ENCODE measurements at places on chromosomes 11 and 22. TPM values are rescaled to one million over a fixed set of nuclear protein-coding genes. Genes with fewer than 3 reads are reported as not detected.

Gene TXN2
- 29.7 TPM for total RNA-seq

Gene CHRNA10
- 0.70 TPM for total RNA-seq

Gene P2RY6
- 0.25 TPM for total RNA-seq

Gene OR5I1
- not detected for total RNA-seq

Gene GNAZ
- total RNA-seq = 0.88 TPM

DNA sequence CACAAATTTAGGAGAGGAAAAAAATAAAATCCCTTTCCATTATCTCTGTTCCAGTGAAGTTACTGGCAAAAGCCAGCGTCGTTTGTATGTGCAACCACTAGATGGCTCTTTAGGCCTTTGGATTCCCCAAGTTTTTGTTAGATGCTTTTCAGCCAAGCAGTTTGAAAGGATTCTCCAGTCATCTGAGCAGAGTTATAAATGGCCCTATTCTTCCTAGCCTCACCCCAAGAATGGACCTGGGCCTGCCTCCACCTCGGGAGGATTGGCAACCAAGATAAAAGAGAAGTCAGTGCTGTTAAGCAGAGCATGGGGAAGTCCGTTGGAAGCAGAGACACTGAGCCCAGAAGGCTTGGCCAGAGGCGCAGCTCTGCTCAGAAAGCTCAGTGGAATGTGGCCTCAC lies 15.4 kb downstream of the FAM181B start:
- DNase-seq = no peak
- H3K27me3 ChIP-seq = no peaks in the 10 kb centered on the region
- H3K4me1 ChIP-seq = no peaks in the 10 kb centered on the region
- no peaks in the 10 kb centered on the region for H3K36me3 ChIP-seq

DNA sequence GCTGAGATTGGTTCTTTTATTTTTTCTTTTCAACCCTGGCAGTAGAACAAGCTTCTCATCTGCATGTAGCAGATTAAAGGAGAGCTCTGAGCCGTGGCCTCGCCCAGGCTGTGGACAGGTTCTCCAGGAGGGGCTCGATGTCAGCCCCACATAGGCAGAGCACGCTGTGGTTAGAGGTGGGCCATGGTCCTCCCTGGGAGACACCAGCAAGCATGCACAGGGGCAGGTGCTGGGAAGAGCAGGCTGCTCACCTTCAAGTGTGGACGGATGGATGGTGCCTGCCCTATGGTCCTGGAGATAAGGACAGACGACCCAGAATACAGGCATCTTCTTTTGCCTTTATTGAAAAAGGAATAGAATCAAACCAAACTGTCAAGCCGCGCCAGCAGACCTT lies 634.8 kb downstream of the BRD1 start:
- H3K27ac ChIP-seq = no peak overlapping the region
- H3K4me1 ChIP-seq = no peaks in the 10 kb centered on the region
- H3K4me3 ChIP-seq = no peak overlapping the region
- no peaks in the 10 kb centered on the region for H3K36me3 ChIP-seq
- H3K27me3 ChIP-seq = no peaks in the 10 kb centered on the region
- DNase-seq = no peak

GRCh38 chr22:17871726-17872458 lies 97.6 kb upstream of the BID start:
- no peaks in the 10 kb centered on the region for H3K27me3 ChIP-seq
- no peaks in the 10 kb centered on the region for H3K36me3 ChIP-seq
- no peak overlapping the region for H3K4me3 ChIP-seq

GRCh38 chr11:2928605-2929530 lies at the start of gene PHLDA2:
Gene PHLDA2 (minus strand): TSS chr11:2929420. CDS start chr11:2929364, 56 bp downstream.
- peak within 1 kb of the TSS; percentile 68 for H3K27ac ChIP-seq
- no peaks in the 10 kb centered on the region for H3K36me3 ChIP-seq
- no peaks in the 10 kb centered on the region for H3K27me3 ChIP-seq
- peak; percentile 81 for DNase-seq
- H3K4me1 ChIP-seq = peaks cover 9% of the 10 kb centered on the region

GRCh38 chr11:106986673-106987072 lies 31.6 kb downstream of the GUCY1A2 start:
- no peaks in the 10 kb centered on the region for H3K27me3 ChIP-seq
- H3K36me3 ChIP-seq = no peaks in the 10 kb centered on the region
- DNase-seq = no peak
- no peaks in the 10 kb centered on the region for H3K4me1 ChIP-seq

GRCh38 chr22:31323578-31324550 lies 22.3 kb downstream of the PATZ1 start:
- no peaks in the 10 kb centered on the region for H3K4me1 ChIP-seq
- no peak overlapping the region for H3K4me3 ChIP-seq

- H3K4me3 ChIP-seq = no peak overlapping the region
- DNase-seq = no peak
- H3K36me3 ChIP-seq = no peaks in the 10 kb centered on the region
- H3K27me3 ChIP-seq = no peaks in the 10 kb centered on the region
Observed at GRCh38 chr11:106249617-106250239, 172.3 kb downstream of the AASDHPPT start.

GRCh38 chr11:122494221-122494620 lies 161.3 kb upstream of the UBASH3B start:
- no peaks in the 10 kb centered on the region for H3K4me1 ChIP-seq
- no peak for DNase-seq
- H3K27me3 ChIP-seq = no peaks in the 10 kb centered on the region
- H3K4me3 ChIP-seq = no peak overlapping the region
- H3K36me3 ChIP-seq = no peaks in the 10 kb centered on the region

GRCh38 chr11:57539342-57539741 lies 1.9 kb downstream of the SMTNL1 start:
- no peak overlapping the region for H3K27ac ChIP-seq
- H3K27me3 ChIP-seq = no peaks in the 10 kb centered on the region
- no peak overlapping the region for H3K4me3 ChIP-seq

- H3K27ac ChIP-seq = no peak overlapping the region
- no peaks in the 10 kb centered on the region for H3K27me3 ChIP-seq
- DNase-seq = no peak
- no peaks in the 10 kb centered on the region for H3K4me1 ChIP-seq
Observed at GRCh38 chr11:92330114-92330513, 105.5 kb downstream of the FAT3 start.

- H3K27me3 ChIP-seq = no peaks in the 10 kb centered on the region
- no peak overlapping the region for H3K4me3 ChIP-seq
- no peaks in the 10 kb centered on the region for H3K4me1 ChIP-seq
- H3K36me3 ChIP-seq = no peaks in the 10 kb centered on the region
- H3K27ac ChIP-seq = no peak overlapping the region
- DNase-seq = no peak
Observed at GRCh38 chr11:33940538-33940815, 48.6 kb upstream of the LMO2 start.

GRCh38 chr11:48103621-48104567 lies 112.7 kb upstream of the OR4B1 start:
- H3K27ac ChIP-seq = peak overlapping the region; percentile 68
- H3K36me3 ChIP-seq = no peaks in the 10 kb centered on the region
- H3K4me3 ChIP-seq = no peak overlapping the region

All from pancreas (tissue), 10 donors.